ENCODE measurements at places on chromosomes 12 and 14.

DNA sequence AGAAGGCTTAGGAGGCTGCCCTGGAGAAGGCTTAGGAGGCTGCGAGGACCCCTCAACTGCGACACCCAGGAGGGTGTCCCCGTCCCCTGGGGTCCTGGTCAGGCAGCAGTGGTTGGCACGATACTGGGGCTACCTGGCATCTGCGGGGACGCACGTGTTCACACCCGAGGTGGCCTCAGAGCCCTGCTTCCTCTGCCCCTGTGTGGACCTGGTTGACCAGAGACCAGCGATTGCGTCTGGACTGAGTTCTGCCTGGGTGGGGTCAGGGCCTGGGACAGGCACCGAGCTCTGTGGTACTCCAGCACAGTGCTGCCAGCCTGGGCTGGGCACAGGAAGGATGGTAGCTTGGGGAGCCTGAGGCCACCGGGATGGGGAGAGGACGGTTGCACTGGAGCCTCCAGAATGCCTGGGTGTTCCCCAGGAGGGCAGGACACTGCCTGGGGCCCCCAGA lies 735 bp downstream of the ASPG start:
- no peak for DNase-seq

DNA sequence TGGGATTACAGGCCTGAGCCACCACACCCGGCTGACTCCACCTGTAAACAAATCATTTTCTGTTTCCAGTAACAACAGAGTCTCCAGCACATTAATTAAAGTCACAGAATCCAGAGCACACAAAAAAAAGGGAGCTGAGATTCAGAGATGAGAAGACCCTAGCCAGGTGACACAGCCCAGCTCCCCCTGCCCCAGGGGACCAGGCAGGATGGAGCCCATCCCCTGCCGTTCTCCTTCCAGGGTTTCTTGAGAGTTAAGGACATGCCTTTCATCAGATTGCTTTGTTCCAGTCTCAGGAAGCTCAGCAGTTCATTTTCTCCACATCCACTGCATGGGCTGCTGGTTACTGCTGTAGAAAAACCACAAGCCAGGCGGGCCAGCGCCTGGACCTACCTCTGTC lies 81.2 kb downstream of the RIMBP2 start:
- DNase-seq = no peak

DNA sequence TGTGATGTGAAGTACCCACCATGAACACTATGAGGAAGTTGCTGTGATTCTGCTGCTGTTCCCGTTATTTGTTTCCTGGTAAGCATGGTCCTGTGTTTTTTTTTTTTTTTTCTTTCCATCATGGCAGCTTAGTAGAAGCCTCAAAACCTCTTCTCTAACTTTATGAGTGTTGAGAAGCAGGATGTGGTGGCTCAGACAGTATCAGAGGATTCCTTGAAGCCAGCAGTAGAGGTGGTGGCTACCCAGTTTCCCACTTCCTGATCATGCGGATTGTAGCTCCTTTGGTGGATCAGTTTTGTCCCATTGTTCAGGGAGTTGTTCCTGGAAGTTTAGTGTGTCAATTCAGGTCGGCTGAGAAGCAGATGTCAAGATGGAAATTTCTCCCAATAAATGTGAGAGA lies 175.8 kb downstream of the ATP23 start:
- no peak for DNase-seq

- no peak for DNase-seq
Observed at GRCh38 chr12:54629925-54630324, 4.8 kb downstream of the LACRT start.

GRCh38 chr12:11855983-11856374 lies 206.5 kb downstream of the ETV6 start:
- DNase-seq = no peak

DNA sequence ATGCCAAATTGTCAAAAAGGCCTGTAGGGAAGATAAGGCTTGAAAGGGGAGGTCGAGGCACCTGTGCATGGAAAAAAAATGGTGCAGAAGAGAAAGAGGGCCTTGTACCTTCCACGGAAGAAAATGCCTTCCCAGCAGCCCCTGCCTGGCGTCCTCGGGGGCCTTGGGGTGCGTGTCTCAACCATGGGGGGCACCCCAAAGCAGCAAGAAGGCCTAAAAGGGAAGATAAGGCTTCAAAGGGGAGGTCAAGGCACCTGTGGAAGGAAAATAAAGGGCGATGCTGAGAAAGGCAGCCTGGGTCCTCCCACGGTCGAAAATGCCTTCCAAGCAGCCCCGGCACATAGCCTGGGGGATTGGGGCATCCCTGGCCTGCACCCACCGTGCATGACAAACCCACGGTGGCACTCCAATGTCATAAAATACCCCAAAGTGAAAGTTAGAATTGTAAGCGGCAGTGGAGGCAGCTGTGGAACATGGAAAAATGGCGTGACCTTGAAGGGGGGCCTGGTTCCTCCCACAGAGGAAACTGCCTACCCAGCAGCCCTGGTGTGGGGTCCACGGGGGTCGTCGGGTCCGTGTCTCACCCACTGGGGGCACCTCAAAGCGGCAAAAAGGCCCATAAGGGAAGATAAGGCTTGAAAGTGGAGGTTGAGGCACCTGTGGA lies 275.0 kb downstream of the ALG10 start:
- DNase-seq = no peak

- DNase-seq = no peak
Observed at GRCh38 chr14:24576771-24577170, 721 bp upstream of the CTSG start.

GRCh38 chr12:41993283-41993682 lies 151.4 kb downstream of the GXYLT1 start:
- DNase-seq = no peak

- DNase-seq = no peak
Observed at GRCh38 chr12:48349471-48349870, 1.2 kb downstream of the ZNF641 start.

- DNase-seq = peak; percentile 89
Observed at GRCh38 chr12:29741342-29742241, 42.1 kb downstream of the TMTC1 start.

DNA sequence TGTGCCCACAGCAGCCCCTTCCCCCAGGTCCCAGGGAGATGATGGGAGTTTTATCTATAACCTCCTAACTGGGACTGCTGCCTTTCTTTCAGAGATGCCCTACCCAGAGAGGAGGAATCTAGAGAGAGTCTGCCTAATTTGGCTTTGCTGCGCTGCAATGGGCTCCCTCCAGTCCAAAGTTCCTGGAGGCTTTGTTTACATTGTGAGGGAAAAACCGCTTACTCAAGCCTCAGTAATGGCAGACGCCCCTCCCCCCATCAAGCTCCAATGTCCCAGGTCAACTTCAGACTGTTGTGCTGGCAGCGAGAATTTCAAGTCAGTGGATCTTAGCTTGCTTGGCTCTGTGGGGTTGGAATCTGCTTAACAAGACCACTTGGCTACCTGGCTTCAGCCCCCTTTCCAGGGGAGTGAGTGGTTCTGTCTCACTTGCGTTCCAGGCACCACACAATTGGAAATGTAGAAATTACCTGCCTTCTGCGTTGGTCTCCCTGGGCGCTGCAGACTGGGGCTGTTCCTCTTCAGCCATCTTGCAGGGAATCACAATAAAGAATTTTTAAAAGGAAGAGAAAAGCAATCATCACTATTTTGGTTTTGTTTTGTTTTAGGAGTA lies 262.5 kb downstream of the FOXG1 start:
- DNase-seq = peak; percentile 51

DNA sequence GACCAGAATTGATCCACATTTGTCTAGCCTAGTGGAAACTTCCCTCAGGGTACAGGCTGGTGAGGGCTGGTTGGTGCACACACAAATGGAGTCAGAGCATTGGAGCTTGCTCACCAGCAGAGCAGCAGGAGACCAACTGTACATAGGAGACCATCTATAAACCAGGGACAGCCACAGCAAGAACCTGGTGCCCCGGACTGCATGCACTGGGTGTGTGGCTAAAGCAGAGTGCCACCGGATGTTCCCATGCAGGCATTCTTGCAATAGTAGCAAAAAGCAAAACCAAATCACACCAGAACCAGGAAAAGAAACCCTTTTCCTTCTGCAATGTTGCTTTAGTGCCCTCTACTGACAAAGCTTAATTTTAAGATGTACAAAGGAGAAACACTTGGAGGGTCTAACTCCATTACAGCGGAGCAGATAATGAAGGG lies 136.4 kb downstream of the MDGA2 start:
- DNase-seq = no peak

DNA sequence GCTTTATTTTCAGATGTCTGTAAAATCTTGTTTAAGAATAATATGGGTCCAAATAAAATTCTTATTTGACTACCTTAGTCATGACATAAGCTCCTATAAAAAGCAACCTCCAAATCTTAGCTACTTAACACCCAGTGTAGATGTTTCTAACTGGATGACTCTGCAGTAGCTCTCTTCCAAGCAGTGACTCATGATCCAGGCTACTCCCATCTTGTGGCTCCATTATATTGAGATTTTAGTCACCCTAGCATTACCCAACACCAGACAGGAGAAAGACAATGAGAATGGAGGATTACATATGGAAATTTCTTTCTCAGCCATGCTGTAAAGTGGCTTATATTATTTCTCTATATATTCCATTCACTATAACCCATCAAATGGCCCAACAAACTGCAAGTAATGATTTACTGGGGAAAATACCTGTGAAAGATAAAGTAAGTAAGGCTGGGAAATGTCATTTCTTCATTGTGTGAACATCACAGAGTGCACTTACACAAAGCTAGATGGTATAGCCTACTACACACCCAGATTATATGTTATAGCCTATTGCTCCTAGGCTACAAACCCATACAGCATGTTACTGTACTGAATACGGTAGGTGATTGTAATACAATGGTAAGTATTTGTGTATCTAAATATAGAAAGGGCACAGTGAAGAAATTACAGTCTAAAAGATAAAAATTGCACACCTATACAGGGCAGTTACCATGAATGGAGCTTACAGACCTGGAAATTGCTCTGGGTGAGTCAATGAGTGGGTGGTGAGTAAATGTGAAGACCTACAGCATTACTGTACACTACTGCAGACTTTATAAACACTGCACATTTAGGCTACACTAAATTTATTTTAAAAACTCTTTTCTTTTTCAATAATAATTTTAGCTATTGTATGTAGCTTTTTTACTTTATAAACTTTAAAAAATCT lies 163.2 kb downstream of the DYRK2 start:
- DNase-seq = peak; percentile 90

DNA sequence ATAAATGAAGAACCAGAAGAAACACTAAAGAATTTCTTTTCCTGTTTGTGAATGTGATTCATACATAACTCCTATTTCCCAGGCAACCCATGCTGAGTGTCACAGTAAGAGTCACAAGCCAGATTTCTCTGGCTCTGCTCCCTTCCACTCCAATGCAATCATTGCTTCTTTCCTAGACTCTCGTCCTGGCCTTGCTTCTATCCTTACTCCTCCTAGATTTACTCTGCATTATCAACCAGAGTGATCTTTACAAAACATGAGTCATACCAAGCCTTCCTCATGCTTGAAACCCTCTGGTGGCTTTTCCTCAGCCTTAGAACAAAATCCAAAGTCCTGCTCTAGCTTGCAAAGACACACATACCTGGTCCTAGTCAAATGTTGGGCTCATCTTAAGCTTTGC lies 13.3 kb downstream of the IL22 start:
- peak; percentile 76 for DNase-seq

GRCh38 chr12:118682656-118683055 lies 298.7 kb upstream of the SRRM4 start:
- no peak for DNase-seq

DNA sequence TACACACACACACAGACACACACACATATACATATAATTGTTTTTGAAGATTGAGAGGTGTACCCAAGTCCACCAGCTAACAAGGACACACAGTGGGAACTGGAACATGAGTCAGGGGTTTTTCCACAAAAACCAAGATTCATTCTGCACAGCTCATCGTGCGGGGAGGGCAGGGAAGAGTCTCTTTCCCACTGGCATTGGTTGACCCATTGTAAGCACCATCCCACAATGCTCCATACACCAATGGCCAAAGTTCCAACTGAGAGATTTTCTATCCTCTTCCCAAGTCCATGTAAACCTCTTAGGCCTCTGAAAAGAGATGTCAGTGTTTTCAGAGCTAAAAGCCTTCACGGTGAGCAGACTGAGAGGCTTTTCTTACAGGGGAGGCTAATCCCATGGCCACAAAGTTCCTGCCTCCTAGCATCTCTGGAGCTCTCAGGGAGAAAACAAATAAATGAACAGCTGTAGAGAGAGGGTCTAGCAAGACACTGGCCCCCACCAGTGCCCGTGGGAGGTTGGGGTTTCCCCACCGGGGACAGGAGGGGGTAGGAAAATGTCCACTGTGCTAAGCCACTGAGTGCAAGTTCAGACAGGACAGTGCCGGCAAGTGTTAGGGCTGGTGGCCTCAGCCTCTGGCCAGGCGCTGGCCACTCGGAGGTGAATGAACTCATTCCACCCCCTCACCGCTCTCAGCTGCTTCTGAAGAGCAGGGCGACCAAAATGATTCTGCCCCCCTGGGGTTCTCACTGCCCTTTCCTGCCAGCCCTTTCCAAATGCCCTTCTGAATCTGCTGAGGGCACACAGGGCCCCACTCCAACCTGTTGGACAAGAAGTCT lies 21.5 kb upstream of the TC2N start:
- DNase-seq = no peak

GRCh38 chr12:89189448-89189847 lies 162.9 kb downstream of the DUSP6 start:
- no peak for DNase-seq

- no peak for DNase-seq
Observed at GRCh38 chr12:109631302-109631701, 57.7 kb downstream of the MVK start.

DNA sequence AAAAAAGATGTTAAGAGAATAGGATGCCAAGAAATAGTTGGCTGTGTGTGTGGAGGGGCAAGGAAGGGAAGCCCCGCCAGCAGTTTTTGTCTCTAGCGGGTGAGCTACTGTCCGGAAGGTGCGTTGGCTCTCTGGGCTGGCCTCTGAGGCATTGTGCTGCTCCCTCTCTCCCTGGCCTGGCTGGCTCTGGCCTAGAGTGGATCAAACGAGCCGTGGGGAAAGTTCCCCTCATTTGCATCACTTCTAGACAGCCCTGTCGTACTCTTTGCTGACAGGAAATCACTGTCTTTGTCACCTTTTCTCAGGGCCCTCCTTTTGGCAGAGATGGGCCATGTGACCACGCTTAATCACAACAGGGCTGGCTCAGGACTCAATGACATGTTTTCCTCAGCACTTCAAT lies 236.1 kb upstream of the NPAS3 start:
- DNase-seq = no peak

GRCh38 chr12:43117226-43117930 lies 434.6 kb downstream of the ADAMTS20 start:
- no peak for DNase-seq

- peak; percentile 96 for DNase-seq
Observed at GRCh38 chr12:32533971-32534590, 134.7 kb downstream of the FGD4 start.

DNA sequence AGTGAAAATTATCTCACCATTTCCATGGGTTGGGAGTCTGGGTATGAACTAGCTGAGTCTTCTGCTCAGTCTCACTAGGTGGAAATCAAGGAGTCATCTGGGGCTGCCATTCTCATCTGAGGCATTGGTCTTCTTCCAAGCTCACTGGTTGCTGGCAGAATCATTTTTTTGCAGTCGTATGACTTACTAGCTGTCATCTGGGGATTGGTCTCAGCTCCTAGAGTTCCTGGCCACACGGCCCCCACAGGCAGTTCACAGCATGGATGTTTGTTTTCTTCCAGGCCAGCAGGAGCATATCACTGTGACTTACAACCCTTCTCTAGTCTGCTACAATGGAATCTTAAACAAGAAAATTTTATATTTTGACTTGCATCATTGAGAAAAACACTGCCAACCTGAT lies 18.6 kb upstream of the OR10AD1 start:
- DNase-seq = no peak

GRCh38 chr14:64775081-64775777 lies 71.0 kb downstream of the PLEKHG3 start:
- DNase-seq = no peak

- no peak for DNase-seq
Observed at GRCh38 chr12:84840356-84840755, 72.2 kb downstream of the SLC6A15 start.
